Activated T-cell treated with anti-CD3 and anti-CD28 coated beads for 24 hours (primary cell): ENCODE measurements at places on chromosomes 3 and 15.

GRCh38 chr3:181626036-181626435 lies 85.7 kb upstream of the SOX2 start:
- DNase-seq, result no peak

- no peak for DNase-seq
Measured at GRCh38 chr3:73055583-73055982, 5.9 kb upstream of the EBLN2 start.

GRCh38 chr3:55202326-55202725 lies 274.5 kb upstream of the LRTM1 start:
- no peak for DNase-seq

GRCh38 chr15:63189941-63190768 lies 749 bp downstream of the RAB8B start:
- DNase-seq, result no peak

DNA sequence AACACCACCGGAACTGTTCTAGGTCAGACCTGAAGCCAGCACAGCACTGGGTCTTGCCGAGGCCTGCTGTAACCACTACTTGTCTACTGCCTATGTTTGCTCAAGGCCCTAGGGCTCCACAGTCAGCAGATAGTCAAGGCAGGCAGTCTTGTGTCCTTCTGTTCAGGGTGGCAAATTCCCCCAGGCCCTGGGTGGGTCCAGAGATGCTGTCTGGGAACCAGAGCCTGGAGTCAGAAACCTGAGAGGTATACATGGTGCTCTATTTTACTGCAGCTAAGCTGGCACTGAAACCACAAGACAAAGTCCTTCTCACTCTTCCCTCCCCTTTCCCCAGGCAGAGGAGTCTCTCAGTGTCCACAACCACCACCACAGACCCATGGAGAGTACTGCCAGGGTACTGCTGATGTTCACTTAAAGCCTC lies 89.9 kb downstream of the BBX start:
- no peak for DNase-seq

GRCh38 chr3:26058901-26059321 lies 269.0 kb downstream of the OXSM start:
- no peak for DNase-seq
